ENCODE measurements at places on chromosomes 6 and 20. TPM values are rescaled to one million over a fixed set of nuclear protein-coding genes. Genes with fewer than 3 reads are reported as not detected.
A peak's percentile ranks its signal among the peaks of the same experiment; 100 is the strongest.

- no peak for DNase-seq
Measured at GRCh38 chr20:3719046-3719445, 6.6 kb upstream of the SIGLEC1 start.

GRCh38 chr6:89145091-89145955 is 532 bp upstream of the PM20D2 start:
- DNase-seq: peak; percentile 36

- DNase-seq: no peak
Measured at GRCh38 chr6:6484681-6485080, 103.8 kb upstream of the LY86 start.

- no peak for DNase-seq
Measured at GRCh38 chr6:158358450-158359077, 46.3 kb downstream of the TULP4 start.

DNA sequence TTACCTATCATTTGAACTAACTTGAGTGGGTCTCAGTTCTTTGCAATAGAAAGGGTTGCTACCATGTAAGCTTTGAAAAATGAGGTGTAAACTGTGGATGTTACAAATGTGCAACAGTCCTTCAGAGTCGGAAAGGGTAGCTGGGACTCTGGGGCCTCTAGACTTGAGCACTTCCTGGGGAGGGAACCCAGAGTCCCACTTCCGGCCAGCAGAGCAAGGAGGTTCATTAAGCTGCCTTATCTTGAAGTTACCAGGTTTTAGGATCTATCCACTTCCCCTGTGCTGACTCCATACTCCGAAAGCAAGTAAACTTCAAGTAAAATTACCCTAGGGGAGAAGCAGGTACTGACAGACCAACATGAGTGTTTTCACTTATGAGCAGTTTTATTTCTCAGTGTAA is 9.4 kb downstream of the TRIM10 start:
- DNase-seq: no peak

ROMO1 gene
- 57.7 TPM for polyA plus RNA-seq

PPT2 gene
- 26.6 TPM for polyA plus RNA-seq

GRCh38 chr6:37050045-37050853 is 44.8 kb downstream of the FGD2 start:
- no peak for DNase-seq

DNA sequence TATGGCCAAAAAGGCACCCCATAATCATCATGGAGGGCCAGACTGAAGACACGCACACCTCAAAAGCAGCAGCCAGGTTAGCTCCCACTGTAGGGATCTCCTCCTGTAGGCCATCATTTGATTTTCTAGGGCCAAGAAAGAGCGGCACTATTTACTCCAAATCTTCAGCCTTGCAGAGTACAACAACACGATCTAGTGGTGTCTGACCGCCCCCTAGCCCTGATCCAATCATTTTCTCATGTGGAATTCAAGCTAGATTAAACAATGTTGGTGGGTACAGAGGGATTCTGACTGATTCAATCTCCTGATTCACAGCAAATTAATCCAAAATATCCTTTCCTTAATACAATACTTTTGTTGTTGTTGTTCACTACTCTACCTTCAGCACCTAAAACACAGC is 12.5 kb downstream of the GNAS-AS1 start:
- DNase-seq: no peak

Measured in left renal pelvis (tissue), 4 donors.